Bronchial epithelial cell (primary cell): ENCODE measurements at places on chromosomes 2 and 18.

DNA sequence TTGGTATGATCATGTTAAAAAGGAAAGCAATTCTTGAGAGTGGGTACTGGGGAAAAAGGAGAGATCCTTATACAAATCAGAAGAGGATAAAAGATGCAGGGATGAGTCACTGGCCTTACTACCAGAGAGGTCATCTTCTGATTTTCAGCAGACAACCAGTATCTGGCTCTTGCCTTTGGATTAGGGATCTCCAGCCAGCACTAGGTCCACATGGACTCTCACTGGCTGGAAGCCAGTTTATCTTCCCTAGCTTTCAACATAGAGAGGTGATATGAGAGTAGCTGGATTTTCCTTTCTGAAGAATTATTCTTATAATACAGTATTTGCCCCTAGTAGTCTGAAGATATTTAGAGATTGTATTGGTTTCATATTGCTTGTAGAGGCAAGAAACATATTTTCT is 30.2 kb downstream of the CERKL start:
- DNase-seq = no peak

GRCh38 chr2:139165041-139165440 is 384.9 kb upstream of the NXPH2 start:
- peak; percentile 59 for DNase-seq

GRCh38 chr2:240591784-240592183 is 5.2 kb downstream of the CAPN10 start:
- no peak for DNase-seq

- no peak for DNase-seq
Observed at GRCh38 chr18:75360941-75361340, 66.6 kb downstream of the SMIM21 start.

GRCh38 chr2:23426263-23426905 is 41.4 kb downstream of the KLHL29 start:
- no peak for DNase-seq
